Activated naive CD4-positive, alpha-beta T cell (primary cell): ENCODE measurements at places on chromosomes 1 and 21.

DNA sequence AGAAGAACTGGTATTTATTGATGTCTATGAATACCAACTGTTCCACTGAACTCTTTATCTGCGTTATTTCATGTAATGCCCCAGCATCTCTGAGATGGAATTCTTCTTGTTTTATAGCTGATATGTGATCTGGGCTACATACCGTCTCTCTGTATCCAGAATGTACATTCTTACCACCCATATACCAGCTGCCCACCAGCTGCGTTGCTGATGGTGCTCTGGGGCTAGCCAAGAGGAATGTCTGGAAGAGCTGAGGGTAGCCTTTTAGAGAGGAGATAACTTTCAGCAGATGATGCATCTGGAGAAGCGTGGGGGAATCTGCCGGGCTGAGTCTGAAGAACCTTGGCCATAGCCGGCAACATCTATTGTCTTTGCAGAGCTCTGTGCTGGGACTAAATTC lies 137.5 kb downstream of the RYR2 start:
- no peak for DNase-seq

DNA sequence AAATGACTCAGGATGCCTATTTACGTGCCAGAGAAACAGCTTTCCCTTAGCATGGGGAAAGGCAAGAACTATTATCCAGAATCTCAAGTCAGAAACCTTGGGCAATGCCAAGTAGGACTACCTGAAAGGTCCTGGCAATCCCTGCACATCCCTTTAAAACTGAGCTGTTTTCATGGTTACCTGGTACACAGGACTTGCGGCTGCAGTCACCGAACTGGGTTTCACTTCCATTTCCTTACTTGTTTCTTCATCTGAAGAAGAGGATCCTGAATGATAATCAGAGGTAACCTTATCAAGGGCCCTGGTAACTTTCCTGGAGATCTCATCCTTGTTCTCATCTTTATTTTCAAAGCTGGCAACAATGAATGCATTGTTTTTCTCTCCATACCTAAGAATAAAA lies 14.3 kb downstream of the BTG3 start:
- no peak for DNase-seq

GRCh38 chr1:17335821-17336710 lies 28.1 kb downstream of the PADI4 start:
- DNase-seq = peak; percentile 23

DNA sequence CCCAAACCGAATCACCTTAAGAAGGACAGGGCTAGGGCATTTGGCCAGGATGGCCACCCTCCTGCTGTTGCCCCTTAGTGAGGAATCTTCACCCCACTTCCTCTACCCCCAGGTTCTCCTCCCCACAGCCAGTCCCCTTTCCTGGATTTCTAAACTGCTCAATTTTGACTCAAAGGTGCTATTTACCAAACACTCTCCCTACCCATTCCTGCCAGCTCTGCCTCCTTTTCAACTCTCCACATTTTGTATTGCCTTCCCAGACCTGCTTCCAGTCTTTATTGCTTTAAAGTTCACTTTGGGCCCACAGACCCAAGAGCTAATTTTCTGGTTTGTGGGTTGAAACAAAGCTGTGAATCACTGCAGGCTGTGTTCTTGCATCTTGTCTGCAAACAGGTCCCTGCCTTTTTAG lies 3.6 kb downstream of the BTG2 start:
- DNase-seq = no peak

- DNase-seq = no peak
These were observed 86.1 kb downstream of the SPSB1 start for GRCh38 chr1:9378801-9379200.

- no peak for DNase-seq
These were observed 110.4 kb downstream of the EPHB2 start for GRCh38 chr1:22821027-22821426.

- DNase-seq = no peak
These were observed 12.9 kb downstream of the PTAFR start for GRCh38 chr1:28163496-28164161.

- no peak for DNase-seq
These were observed 305.9 kb upstream of the USP25 start for GRCh38 chr21:15423676-15424445.

DNA sequence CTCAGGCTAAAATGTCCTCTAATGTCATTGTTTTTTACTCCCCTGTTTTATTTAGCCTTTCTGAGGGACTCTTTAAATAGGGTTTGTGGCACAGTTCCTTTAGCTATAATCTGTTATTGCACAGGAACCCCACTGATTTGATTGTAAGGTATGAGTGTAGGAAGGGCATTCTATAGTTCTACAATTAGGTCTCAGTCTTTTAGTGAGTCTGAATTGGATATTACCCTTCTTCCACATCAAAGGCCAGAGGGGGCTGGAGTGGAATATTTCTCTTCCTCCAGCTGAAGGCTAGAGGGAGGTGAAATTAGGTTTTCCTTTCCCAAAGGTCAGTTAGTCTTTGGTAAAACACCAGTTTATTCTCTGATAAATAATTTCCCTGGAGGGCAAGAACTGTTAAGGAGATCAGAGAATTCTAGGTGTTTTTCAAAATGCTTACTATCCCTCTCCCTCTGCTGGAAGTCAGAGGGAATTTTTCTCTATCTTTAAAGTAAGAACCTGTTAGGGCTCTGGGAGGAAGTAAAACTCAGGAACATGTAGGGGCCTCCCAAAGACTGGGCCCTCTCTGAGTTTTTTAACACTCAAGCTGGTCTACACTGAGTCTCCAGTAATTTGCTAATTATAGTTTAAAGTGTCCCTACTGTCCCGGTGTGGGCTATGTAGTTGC lies 176.3 kb upstream of the ZNHIT6 start:
- no peak for DNase-seq

DNA sequence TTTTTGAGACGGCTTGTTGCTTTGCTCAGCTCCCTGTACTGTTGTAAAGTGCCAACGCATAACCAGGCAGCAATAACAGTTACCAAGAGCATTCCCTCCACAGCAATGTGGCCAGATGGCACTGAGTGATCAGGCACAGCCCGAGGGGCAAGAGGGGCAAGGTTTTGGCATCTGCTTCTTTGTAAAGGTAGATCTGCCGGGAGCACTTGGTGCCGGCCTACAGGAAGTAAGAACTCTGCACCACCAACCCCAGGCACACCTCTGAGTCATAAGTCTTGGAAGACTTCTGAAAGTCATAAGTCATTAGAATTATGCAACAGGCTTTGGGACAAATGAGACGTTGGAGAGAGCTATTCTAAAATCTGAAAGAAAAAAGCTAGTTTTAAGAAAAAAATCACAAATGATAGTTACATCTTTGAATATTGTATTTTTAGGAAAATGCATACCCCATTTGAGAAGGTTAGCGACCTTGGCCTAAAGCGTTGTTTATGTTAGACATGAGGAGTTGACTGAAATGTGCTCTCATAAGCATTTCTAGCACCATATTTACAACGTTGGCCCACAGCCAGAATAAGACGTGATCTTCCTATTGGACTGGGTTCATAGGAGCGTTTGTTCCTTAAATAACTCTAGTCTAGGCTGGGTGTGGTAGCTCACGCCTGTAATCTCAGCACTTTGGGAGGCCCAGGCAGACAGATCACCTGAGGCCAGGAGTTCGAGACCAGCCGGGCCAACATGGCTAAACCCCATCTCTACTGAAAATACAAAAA lies 37.7 kb upstream of the MAP10 start:
- DNase-seq = no peak

- no peak for DNase-seq
These were observed 9.2 kb downstream of the PDXK start for GRCh38 chr21:43728154-43728466.

DNA sequence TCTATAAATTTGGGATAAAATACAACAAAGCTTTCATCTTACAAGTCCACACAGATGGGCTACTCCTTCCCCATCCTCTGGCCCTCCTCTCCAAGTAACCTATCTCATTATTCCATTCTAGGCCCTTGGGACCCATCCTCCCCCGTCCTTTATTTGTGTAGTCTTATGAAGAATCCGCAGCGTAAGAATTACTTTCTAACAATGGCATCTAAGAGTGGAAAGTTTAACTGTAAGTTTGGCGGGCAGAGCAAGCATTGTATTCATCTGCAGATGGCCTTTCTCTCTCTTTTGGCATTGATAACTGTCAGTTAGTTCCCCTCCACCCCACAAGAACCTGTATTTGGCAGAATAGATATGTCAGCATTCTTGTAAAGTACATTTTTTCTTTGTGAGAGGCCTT lies 91.9 kb upstream of the TSPAN2 start:
- DNase-seq = no peak

DNA sequence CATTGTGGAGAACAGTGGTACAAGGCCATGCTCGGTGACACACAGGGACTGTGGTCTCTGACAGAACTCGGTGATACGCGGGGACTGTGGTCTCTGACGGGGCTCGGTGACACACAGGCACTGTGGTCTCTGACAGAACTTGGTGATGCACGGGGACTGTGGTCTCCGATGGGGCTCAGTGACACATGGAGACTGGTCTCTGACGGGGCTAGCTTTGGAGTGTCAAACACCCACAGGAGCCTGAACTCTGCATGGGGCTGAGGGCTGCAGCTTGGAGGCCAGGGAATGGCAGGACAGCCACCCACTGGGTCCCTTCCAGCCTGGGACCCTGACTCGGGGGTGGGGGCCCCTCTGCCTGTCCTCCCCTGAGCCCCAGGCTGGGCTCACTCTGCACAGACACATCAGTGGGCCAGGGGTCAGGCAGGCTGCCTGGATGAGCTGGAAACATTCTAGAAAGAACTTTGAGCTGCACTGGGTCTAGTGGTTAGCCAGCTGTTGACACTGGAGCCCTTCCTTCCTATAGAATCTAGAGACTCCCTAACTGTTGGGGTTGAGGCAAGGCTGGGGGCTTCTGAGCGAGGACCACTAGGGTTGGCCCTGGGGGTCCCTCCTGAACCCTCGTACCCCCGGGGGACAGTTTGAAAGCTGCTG lies 49.8 kb downstream of the DISP3 start:
- no peak for DNase-seq

- DNase-seq = no peak
These were observed 10.0 kb upstream of the AGPAT3 start for GRCh38 chr21:43854773-43855633.

DNA sequence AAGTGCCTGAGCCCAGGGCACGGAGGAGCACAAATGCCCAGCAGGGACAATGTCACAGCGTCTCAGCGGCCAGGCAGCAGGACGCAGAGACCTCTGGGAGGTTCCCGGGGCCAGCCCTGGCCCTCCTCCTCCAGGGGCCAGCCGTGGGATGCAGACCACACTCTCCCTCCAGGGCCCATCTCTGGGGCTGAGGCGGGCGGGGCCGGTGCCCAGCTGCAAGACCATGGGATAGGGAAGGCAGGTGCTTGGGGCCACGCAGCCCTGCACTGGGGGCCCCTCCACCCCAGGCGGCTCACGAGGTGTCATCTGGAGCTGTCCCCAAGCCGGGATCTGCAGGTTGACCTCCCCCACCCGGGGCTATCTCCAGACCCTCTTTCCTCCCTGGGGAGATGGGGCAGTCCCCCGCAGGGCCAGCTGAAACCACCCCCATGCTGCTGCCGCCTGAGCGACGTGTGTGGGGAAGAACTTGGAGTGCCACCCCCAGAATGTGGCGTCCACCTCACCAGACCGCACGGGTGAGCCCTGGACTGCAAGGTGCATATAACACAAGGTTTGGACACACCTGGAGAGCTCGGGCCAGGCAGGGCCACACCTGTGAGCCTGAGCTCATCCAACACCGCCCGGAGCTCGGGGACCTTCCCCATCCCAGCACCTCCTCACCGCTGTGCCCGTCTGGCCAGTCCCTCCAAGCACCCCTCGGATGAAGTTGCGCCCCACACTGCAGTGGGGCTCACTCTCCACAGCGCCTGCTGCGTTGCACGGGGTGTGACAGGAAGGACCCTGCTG lies 4.1 kb upstream of the TTLL10 start:
- no peak for DNase-seq

- no peak for DNase-seq
These were observed 7.9 kb upstream of the AMPD1 start for GRCh38 chr1:114703242-114703641.

DNA sequence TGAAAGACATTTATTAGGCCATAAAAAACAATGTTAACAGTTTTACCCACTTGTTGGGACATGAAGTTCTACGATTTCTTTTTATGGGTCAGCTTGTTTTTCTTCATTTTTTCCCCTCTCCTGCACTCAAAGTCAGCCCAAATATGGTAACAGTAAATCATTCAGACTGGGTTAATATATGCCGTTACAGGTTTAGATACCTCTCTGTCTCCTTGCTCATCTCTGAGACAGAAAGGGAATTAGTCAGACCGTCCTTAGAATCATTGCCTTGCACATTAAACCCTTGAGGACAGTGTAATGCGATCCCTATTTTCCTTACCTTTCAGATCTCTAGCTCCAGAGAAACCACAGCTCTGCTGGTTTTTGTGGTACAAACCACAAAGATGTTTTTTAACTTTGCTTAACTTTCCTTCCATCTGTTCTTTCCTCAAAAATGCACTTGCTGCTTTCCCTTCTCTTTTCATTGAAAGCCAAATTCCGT lies 613.3 kb downstream of the PLPP3 start:
- no peak for DNase-seq

GRCh38 chr1:184535191-184535970 lies 148.6 kb downstream of the C1orf21 start:
- DNase-seq = no peak

- no peak for DNase-seq
These were observed 5.2 kb upstream of the SPRR2E start for GRCh38 chr1:153099461-153100045.

- DNase-seq = no peak
These were observed 21.2 kb upstream of the DISC1 start for GRCh38 chr1:231605149-231606100.

GRCh38 chr21:33687634-33688033 lies 45.3 kb downstream of the ITSN1 start:
- no peak for DNase-seq

GRCh38 chr1:186491336-186491735 lies 30.4 kb upstream of the PDC start:
- DNase-seq = no peak

- no peak for DNase-seq
These were observed 476.7 kb upstream of the CAMK1G start for GRCh38 chr1:209106861-209107260.

GRCh38 chr1:81848880-81849682 lies 48.3 kb downstream of the ADGRL2 start:
- no peak for DNase-seq

DNA sequence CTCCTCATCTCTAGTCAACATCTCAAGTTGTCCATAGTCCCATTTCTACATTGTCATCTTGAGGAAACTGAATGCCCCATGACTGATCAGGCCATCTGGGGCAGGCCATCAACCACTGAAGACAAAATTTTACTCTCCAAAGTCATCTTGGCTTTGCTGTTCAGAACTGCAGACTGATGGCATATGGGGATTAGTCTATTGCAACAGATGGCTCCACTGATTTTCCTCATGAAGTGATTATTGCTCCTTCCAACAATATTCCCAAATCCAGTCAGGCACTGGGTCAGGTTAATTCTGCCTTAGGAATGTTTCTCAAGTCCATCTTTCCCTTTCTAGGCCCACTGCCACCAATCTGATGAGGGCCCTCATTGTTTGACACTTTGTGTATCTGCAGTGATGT lies 101.7 kb downstream of the ESRRG start:
- no peak for DNase-seq
